NK-92 treated with Interleukin-12 subunit alpha and Interleukin-12 subunit beta, amount 100 ng/mL, for 24 hours (cell line): ENCODE measurements at places on chromosomes 3 and 15.

DNA sequence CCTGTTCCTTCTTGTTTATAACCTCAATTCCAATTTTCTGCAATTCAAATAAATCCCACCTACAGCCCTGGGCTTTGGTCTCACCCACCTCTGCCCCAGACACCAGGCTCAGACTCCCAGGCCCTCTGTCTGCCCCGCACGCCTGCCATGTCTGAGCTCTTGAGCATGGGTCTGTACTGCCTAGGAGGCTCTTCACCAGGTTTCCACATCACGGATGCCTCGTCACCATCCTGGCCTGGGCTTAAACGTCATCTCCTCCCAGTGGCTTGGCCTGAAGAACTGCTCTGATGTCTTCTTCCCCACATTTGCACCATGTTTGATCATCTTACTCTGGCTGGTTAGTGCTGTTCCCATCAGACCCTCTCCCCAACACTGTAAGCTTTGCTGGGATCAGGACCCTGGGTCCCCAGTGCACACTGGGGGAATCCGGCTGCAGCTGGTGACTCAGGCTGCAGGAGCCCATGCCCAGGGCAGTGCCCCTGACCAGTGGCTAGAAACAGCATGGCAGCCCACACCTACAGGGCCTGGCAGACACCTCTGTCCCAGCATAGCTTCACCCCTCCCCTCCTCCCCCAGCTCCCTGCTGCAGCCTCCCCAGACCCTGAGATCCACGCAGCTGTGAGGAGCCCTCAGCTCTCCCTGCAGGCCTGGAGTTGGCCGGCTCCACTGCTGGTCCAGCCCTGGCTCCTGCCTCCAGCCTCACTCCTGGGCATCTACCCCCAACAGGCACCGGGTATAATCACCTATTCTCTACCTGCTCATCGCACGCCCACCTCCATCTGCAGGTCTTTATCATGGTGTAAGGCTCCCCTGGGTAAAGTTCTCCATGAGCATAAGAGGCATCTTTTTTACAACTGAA is 162.8 kb upstream of the NSMCE3 start:
- no peak for DNase-seq

DNA sequence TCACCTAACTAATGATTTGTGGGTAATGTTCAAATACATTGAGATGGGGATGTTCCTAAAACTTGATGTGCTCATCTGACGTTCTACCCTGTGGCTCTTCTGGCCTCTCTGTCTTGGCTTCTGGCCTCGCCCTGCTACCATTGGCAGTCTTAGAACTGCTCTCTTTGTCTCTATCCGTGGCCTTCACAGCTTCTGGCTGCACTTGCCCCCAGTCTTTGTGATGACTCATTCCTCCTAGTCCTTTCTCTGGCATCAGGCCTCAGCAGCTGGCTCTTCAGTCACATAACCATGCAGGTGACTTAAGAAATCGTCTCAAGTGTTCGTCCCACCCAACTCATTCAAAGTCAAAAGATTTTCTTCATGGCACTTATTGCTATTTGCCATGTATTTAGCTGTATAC is 188.1 kb downstream of the BBX start:
- DNase-seq: no peak

GRCh38 chr3:96478496-96478895 is 335.9 kb upstream of the EPHA6 start:
- no peak for DNase-seq

DNA sequence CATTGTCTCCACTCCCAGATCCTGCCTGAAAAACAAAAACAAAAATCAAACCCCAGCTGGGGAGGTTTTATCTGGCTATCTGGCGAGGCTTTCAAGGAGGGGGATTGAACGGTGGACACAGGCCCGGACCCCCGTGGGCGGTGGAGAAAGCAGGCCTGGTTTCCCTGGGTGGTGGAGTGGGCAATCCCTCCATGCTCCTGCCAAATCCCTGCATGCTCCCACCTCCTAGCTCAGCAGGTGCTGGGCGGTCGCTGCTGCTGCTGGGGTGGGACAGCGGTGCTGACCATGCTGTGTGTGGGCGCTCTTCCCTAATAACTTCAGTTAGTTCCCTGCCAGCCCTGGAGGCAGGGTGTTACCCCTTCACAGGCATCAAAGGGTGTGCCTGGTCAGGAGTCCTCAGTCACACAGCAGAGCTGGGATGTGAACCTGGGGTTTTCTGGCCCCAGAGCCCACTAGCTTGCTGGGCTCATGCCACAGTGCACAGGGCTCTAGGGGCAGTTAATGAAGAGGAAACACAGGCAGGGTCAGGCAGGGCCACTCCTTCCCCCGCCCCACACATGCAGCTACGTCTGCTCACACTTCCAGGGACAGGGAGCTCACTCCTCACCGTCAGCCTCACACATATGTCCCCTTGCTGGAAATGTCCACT is 15.9 kb upstream of the PLXND1 start:
- no peak for DNase-seq

- no peak for DNase-seq
Observed at GRCh38 chr15:97691799-97692198, 268.7 kb upstream of the ARRDC4 start.

GRCh38 chr3:23820888-23821287 is 15.1 kb downstream of the UBE2E1 start:
- DNase-seq: no peak

DNA sequence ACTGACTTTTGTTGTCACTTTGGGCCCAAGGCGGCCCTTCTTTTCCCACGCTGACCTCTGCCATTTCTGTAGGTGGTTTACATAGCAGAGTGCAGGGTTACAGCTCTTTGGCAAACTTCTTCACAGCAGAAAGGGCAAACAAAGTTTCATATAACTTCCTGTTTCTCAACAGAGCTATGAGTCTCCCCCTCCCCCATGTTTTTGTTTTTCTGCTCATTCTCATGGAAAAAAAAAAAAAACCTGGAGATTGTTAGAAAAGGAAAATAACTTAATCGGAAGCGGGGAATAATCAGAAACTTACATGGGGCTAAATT is 342.0 kb upstream of the NR2F2 start:
- no peak for DNase-seq

GRCh38 chr3:38724392-38724736 is 74.9 kb upstream of the SCN5A start:
- DNase-seq: no peak

DNA sequence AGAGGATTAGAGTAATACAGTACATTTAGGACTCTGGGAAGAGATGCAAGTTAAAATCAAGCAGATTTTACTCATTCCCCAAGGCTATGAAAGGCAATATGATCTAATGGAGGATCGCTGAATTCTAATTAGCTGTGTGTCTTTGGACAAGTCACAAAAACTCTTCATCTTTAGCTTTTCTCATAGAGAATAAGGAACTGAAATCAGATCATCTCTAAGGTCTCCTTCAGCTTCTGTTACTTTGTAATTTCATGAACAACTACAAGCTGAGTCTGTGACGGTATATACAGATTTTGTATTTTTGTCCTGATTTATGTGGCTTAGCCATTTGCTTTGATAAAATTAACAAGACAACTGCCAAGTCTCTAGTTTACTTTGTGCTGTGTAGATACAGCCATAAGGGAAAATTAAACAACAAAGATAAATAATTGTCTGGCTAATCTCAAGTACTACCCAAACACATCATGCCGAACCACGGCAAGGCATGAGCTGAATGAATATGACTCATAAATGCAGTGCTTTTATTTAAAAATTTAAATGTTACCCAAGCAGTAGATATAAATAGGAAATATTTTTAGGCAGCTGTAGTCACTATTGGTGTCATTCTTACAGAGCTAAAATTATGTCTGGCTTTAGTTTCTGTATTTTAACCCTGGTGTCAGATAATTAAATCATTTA is 81.5 kb downstream of the GAP43 start:
- no peak for DNase-seq

- no peak for DNase-seq
Observed at GRCh38 chr15:40296561-40297230, 11.0 kb downstream of the PLCB2 start.

DNA sequence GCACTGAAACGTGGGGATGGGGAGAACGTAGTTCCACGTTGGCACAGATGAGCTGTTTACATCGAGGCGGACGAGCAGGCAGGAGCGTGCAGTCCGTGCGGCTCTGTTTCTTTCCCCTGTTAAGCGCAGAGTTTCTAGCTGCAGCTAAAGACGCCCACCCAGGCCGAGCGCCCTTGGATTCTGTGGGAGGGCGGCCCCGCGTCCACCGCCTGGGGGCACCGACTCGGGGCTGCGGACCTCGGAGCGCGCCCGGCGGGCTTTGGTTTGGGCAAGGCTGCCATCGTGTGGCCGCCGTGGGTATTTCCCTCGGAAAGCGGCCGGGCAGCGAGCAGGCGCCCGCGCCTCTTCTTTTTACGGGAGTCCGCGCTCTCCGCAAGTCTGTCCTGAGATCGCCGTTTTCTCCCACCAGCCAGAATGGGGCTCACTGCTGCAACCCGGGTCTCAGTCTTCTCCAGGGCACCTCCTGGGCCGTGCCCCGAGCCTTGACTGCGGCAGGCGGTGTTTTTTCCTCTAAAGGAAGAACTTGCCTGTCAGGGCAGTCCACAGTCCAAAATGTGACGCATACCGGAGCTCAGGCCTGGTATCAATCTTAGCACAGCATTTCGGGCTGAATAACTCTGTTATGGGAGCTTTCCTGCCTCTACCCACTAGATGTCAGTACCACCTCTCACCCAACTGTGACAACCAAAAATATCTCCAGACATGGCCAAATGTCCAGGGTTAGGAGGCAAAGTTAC is 219.9 kb upstream of the IGF1R start:
- no peak for DNase-seq

- DNase-seq: no peak
Observed at GRCh38 chr15:22979238-22980188, 655 bp downstream of the CYFIP1 start.

GRCh38 chr15:77855871-77856270 is 221.6 kb downstream of the TBC1D2B start:
- DNase-seq: no peak

DNA sequence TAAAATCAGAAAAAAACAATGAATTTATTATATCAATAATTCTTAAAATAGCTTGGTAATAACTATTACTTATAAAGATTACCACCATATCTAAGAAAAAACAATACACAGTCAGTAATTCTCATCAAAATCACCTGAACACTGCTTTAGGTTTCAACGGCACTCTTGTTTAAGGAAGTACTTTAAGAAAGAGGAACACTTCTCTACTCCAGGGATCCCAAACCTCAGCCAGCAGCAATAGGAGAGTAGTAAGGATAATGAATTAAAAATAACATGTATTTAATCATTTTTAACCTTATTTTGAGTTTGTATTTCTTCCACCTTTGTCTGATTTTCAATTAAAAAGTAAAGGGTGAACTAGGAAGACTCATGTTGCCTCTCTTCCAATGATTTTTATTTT is 494.0 kb upstream of the NR2F2 start:
- DNase-seq: no peak

- DNase-seq: peak; percentile 7
Observed at GRCh38 chr3:119508172-119508845, 10.0 kb downstream of the TIMMDC1 start.

- DNase-seq: no peak
Observed at GRCh38 chr3:31314258-31314657, 218.5 kb upstream of the STT3B start.

DNA sequence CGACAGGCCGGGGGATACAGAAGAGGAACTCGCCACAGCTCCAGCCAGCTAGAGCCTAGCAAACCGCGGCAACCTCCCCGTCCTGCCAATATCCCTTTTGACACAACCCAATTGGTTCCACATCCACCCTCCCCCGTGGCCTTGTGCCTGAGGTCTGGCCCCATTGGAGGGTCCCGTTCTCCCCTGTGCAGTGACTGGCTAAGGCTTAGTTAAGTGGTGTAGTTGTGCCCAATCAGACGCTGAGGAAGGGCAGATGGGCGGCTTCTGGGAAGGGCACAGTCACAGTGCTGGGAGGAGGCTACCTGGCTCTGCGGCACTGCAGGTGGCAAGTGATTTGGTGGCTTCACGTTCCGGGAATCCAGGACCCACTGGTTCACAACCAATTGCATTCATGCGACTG is 78.6 kb downstream of the SNRK start:
- DNase-seq: no peak

DNA sequence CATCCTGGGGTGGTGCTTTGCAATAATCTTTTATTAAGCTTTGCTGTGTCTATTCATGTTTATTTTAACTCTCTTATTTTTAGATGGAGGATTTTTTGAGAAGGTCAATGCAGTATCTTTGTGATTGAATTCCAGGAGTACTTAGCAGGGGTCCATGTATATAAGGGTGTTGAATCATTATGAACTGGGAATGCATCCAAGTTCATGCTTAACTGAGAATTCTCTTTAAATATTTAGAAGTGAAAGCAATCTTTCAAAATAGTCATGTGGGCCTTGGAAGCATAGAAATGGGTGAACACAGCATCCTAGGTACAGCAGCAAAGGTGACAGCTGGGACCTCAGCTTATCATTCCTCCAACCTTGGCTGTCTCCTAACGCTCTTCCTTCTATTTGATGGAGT is 27.3 kb downstream of the SPTSSB start:
- no peak for DNase-seq
